ENCODE measurements at places on chromosomes 1 and 21.

GRCh38 chr1:184637664-184638240 is 116.9 kb downstream of the EDEM3 start:
- no peak for DNase-seq

DNA sequence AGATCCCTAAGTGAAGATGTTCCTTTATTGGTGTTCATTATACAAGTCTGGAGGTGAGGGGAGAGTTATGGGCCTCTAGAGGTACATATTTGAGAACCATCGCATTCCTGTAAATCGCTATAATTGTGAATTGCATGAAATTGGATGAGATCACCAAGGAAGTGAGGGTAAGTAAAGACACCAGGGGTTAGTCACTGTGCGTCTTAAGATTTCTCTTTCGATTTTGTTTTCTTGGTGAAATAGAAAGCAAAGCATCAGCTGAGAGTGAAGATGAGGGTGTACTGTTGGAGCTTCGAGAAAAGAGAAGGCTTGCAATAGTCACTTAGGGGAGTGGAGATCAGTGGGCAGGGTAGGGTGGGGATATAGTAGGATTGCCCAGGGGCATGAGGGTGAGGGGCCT is 82.1 kb downstream of the RAVER2 start:
- no peak for DNase-seq

DNA sequence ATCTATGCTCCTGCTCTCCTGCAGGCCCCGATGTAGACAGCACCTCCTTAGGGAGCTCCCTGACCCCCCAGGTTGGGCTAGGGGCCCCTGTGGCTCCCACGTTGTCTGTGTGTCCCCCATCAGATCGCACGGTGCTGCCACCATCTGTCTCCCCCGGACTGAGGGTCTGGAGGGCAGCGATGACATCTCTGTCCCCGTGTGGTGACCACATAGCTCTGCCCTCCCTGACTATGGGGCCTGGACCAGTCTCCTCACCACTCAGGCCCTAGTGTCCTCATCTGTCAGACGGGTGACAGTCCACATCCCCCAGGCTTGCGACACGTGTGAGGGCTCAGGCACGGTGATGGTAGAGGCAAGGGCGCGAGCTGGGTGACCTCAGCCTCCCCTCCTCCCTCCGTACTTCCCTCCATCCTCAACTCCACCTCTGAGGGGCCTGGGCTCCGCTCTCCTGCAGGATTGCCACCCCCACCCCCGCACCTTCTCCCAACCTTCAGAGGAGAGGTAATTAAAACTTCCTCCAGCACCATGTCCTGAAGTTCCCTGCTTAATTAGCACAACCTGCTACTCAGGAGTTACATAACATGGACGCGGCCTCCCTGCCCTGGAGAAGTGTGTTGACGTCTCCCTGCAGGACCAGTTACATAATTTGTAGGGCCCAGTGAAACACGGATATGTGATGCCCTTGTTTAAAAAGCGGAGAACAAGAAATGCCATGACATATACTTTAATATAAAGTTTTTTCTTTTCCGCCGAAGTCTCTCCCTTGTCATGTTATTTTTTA is 288.2 kb downstream of the PTPRU start:
- no peak for DNase-seq

GRCh38 chr1:230253150-230253549 is 173.0 kb downstream of the PGBD5 start:
- DNase-seq = no peak

DNA sequence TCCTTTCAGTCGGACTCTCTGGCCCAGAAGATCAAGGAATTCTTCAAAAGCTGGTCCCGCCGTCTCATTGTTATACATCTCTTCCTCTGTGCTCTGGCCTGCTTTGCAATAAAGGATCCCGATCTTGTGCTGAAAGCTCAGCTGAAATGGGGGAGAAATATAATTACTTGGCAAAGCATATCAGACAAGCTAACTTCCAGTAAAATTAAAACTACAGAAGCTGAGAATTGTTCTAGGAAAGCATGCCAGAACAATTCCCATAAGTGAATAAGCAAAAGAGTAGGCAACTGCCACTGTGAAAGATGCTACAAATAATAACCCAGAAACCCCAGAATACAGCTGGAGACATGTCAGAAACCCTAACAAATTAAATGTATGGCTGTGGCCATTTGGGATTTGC is 146.1 kb downstream of the SIPA1L2 start:
- DNase-seq = no peak

- no peak for DNase-seq
Observed at GRCh38 chr1:199081739-199082138, 442.9 kb downstream of the PTPRC start.

DNA sequence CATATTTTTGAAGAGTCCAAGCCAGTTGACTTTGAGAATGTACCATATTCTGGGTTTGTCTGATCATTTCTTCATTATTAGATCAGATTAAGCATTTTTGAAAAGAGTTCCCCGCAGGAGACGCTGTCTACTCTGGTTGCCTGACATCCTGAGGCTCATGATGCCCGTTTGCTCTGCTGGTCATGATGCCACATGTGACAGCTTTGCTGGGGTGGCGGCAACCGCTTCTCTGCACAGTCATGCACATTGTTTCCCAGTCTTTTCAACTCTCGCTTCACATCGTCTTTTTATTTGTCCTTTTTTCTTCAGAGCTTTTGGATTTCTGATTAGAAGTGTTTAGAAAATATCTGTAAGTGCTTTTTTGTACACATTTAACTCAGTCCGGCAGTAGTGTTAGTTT is 90.7 kb downstream of the ST6GALNAC5 start:
- no peak for DNase-seq

GRCh38 chr1:151814426-151814825 is 9.2 kb upstream of the LINGO4 start:
- DNase-seq = no peak

- no peak for DNase-seq
Observed at GRCh38 chr1:239053279-239053678, 333.1 kb upstream of the CHRM3 start.

DNA sequence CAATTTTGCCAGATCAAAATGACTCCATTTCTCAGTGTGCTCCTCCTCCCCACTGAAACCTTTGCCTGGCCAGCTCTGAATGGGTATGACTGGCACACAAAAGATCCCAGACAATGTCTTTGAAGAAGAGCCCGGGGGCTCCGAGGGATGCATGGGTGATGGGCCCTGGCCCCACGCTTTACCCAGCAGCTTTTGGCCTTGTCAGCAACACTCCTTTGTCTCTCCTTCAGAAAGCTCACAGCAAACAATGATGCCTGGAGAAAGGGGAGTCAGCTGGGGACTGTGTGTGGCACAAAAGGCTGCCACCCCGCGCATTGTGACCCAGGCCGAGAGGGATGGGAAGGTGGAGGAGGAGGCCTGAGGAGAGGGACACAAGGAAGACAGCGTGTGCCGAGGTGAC is 45.9 kb downstream of the PLXNA2 start:
- no peak for DNase-seq

GRCh38 chr1:28680151-28680550 is 11.6 kb downstream of the GMEB1 start:
- DNase-seq = no peak

- DNase-seq = no peak
Observed at GRCh38 chr1:31409946-31410858, 2.8 kb upstream of the SERINC2 start.

GRCh38 chr1:53552981-53553733 is 94.0 kb downstream of the DMRTB1 start:
- no peak for DNase-seq

DNA sequence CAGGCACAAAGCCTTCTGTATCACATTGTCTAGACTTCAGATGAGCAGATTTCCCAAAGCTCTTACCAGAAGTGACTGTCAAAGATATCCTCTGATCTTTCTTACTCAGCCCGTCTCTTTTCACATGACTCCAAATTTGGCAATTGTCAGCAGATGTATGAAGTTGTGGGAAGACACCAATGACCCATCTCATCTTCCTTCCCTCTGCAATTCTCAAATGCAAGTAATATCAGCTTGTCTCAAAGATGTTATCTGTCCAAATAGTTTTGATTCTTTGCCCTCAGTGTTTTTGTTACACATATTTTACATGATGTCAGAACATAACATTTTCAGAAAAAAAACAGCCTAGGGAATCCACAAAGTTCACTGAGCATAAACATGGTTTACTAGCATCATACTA is 45.1 kb upstream of the RGS2 start:
- DNase-seq = no peak

- no peak for DNase-seq
Observed at GRCh38 chr1:8879464-8879921, 1.0 kb upstream of the ENO1 start.

DNA sequence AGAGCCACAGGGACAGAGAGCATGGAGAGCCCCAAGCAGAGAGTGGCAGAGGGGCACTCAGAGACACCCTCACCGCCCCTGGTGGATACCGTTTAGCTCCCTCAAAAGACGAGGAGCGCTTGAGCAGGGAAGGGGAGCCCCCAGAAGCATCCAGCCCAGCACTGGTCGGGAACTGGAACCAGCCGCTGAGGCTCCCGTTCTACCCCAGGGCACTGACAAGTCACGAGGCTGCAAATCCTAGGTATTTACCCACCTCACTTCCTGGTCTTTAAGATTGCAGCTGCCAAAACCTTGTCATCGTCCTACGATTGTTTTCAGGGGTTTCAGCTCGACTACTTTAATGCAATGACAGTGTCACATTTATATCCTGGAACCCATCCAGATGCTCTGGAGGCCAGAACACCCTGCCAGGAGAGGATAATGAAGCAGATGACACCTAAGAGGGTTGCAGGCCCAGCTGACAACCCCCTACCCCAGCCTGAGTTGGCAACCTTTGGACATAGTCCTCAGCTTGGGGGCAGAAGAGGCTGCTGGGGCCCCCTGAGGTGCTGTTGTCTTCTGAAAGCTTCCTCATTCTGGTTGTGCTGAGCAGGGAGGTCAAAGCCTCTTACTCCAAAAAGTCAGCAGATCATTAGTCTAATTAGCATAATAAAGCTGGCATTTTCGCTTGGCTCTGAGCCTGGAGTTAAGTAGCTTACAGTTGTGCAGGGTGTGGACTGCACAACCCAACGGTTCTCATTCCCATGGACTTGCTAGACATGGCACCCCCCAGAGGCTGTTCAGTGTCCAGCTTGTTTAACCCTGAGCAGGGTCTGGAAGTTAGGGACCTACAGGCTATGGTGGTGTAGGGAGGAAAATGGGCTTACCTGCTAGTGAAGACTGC is 20.6 kb upstream of the BACE2 start:
- DNase-seq = no peak

GRCh38 chr1:16189003-16189402 is 23.4 kb downstream of the ARHGEF19 start:
- DNase-seq = no peak

GRCh38 chr1:230758709-230759368 is 11.7 kb downstream of the CAPN9 start:
- no peak for DNase-seq

- DNase-seq = no peak
Observed at GRCh38 chr1:177142791-177143271, 21.7 kb downstream of the ASTN1 start.

DNA sequence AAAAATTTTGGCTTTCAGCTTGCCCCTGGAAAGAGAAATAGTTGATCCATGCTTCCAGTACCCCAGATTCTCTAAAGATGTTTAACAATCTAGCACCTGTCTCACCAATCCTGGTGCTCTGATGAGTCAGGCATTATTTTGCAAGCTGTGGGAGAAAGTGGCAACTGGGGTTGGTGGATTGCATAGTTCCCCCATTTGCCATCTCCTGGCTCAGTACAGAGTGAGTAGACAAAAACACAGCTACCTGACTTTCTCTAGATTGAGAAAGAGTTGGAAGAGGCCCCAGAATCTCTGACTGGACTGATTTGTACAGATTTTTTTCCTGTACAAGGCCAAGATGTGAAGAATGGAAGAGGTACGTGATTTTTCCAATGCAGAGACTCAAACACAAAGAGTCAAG is 75.1 kb upstream of the NEGR1 start:
- DNase-seq = no peak

DNA sequence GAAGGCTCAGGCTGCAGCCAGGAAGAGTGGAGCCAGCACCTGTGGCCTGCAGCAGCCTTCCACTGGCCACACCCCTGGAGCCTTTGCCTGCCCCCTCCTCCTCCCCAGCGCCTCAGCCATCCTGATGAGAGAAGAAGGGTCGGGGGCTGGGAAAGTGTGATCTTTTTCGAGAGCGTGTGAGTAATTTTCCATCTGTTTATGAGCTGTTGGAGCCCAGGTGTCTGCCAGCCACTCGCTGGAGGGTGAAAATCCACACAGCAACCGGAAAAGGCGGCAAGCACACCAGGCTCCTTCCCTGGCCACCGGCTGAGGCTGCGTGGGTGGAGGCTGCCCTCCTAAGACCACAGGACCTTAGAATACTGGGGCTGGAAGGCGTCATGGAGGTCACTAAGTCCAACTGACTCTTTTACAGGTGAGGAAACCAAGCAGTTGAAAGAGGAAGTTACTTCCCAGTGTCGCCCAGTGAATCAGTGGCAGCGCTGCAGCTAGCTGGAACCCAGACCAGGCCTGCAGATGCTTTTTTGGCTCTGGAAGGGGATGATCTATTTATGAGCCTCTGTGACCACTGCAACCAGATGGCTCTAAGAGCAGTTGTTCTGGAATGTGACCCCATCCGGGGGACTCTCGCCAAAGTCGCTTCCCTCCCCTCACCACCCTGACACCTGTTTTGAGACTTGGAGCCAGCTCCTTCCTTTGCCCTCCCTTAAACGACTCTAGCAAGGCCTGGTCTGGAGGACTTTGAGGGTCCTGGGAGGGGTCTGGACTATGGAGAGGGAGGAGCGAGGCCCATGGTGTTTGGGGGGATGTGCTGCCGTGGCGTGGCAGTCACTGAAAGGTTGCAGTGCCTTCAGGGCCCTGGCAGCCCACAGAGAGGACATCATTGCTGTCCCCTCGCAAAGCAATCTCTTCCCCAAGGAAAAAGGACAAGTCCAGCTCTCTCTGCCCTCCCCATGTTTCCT is 54.5 kb downstream of the LGR6 start:
- no peak for DNase-seq

DNA sequence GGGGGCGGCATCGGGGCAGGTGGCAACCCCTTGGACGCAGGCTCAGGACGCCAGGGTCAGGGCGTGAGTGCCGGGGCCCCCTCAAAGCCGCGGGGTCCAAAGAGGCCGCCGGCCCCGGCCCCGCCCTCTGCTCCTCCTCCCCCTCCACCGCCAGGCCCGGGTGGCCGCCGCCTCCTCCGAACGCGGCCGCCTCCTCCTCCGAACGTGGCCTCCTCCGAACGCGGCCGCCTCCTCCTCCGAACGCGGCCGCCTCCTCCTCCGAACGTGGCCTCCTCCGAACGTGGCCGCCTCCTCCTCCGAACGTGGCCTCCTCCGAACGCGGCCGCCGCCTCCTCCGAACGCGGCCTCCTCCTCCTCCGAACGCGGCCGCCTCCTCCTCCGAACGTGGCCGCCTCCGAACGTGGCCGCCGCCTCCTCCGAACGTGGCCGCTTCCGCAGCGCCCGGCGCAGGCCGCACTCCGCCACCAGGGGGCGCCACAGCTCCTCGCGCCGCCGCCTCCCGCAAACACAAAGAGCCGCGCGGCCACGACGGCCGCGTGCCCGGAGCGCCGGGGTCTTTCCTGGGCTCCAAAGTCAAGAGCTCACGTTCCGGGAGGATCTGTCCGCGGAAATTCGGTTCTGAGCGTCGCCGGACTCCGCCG is 19.3 kb upstream of the SAMD11 start:
- peak; percentile 83 for DNase-seq

DNA sequence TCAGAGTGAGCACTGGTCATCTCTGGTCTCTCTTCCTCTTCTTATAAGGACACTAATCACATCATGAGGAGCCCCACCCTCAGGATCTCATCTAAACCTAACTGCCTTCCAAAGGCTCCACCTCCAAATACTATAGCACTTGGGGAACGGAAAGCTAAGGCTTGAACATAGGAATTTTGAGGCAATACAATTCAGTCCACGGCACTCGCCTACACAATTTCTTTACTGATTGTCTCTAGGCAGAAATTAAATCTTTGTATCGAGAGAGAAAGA is 127.3 kb downstream of the RERE start:
- no peak for DNase-seq
